ENCODE measurements at places on chromosomes 2 and 18.

- no peak for DNase-seq
These were observed 29.1 kb upstream of the MGAT4A start for GRCh38 chr2:98759827-98760625.

DNA sequence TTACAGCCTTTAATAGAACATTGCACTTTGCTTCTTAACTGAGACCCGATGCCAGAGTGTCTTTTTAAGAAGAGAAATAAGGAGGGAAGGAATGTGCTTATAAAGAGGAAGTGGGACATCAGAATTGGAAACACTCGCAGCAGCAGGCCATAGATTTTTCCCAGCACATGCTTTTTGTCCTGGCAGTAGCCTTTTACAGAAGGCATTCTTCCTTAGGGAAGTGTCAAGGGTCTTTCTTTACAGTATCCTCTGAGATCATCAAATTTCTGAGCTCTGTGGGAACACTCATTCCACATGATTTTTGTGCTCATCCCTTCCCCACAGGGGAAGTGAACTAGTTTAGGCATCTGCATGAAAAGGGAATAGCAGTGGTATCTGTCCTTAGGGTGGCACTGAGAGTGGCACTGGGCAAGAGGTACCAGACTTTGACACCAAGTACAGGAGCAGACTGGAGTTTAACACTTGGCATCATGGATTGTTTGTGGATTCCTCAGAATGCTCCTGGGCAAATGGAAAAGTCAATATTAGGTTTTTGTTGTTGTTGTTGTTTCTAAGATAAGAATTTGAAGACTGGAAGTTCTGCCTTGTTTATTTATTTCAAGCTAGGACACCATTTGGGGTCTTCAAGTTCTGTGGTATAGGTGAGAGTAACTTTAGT lies 4.1 kb downstream of the MYO1B start:
- DNase-seq = peak; percentile 49

GRCh38 chr2:32933756-32934095 lies 13.0 kb upstream of the LTBP1 start:
- no peak for DNase-seq

DNA sequence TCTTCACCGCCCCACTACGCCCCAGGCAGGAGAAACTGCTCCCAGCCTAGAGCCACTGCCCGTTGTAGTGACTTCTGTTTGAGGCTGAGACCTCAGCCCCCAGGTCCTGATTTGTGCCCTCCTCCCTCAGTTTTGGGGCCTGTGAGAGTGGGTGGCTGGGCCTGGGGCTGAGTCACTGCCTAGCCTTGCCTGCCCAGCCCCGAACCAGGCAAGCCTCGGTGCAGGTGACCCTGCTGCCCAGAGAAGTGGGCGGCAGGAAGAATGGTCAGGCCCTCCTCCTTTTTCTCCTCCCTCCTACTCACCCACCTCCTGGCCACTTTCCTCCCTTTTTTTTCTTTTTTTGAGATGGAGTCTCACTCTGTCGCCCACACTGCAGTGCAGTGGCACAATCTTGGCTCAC lies 66.6 kb downstream of the ZFP36L2 start:
- DNase-seq = no peak

- DNase-seq = no peak
These were observed 791.9 kb downstream of the TRIB2 start for GRCh38 chr2:13508671-13509070.

DNA sequence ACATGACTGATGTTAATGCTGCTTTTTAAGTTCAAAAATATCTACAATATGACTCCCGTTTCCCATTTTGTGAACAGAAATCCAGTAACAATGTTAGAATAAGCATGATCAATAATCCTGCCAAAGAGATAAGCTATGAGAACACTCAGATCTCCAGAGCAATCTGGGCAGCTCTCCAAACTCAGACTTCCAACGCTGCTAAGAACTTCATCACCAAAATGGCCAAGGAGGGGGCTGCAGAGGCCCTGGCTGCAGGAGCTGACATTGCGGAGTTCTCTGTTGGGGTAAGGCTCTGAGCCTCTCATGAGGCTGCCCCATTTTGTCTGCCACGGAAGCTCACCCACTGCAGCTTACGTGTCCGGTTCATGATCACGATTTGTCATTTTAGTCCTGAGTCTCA lies 68.4 kb downstream of the UGGT1 start:
- peak; percentile 11 for DNase-seq

GRCh38 chr2:205905576-205905975 lies 180.4 kb downstream of the INO80D start:
- DNase-seq = no peak

DNA sequence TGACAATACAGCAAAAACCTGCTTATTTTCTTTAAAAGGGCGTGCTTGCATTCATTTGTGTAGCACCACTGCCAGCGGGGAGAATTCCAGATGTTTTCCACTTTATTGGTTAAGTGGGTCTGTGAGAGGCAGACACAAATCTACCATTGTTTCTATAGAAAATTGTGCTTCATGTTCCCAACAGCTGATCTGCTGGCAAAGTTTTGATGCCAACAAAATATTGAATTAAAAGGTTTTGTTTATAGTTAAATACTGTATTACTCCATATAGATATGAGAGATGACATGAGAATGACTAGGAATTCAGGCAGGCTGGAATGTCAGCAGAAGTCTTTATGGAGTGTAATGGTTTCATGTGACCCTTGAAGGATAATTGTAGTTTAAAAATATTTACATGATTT lies 182.7 kb downstream of the MC4R start:
- DNase-seq = peak; percentile 77

DNA sequence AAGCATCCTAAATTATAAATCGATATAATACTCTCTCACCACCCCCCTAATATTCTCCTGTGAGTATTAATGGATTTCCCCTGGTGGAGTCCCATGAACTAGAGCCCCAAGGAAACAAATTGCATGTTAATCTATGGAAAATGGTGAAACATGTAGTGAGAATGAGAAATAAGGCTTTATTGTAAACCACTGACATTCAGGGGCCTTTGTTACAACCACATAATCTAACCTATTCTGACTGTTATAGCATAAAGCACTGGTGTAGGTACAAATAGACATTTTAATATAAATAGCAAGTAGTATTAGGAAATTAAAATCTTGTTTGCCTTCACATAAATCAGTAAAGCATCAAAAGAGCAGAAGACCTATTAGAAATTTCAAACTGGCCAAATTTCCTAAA lies 65.3 kb upstream of the TLK1 start:
- DNase-seq = no peak

DNA sequence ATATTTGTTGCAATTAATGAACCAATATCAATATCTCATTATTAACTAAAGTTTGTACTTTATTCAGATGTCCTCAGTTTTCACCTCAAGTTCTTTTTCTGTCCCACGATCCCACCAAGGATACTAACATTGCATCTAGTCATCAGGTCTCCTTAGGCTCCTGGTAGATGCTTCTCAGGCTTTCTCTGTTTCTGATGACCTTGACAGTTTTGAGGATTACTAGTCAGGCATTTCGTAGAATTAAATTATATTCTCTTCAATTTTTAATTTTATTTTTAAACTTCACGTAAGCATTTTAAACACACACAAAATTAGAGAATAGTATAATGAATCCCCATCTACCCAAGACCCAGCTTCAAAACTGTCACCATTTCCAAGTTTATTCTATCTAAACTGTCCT lies 5.6 kb upstream of the ACYP2 start:
- no peak for DNase-seq

DNA sequence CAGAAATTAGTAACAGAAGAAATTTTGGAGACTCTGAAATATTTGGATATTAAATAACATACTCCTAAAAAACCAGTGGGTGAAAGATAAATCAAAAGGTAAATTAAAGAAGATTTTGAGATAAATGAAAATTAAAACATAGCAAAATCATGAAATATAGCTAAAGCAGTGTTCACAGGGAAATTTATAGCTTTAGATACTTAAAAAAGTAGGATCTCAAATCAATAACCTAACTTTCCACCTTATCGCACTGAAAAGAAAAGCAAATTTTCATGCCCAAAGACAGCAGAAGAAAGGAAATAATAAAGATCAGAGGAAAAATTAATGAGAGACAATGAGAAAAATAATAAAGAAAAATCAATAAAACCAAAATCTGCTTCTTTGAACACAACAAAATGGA lies 135.1 kb upstream of the KLF7 start:
- DNase-seq = no peak

GRCh38 chr2:62529758-62530157 lies 23.8 kb upstream of the TMEM17 start:
- DNase-seq = no peak

DNA sequence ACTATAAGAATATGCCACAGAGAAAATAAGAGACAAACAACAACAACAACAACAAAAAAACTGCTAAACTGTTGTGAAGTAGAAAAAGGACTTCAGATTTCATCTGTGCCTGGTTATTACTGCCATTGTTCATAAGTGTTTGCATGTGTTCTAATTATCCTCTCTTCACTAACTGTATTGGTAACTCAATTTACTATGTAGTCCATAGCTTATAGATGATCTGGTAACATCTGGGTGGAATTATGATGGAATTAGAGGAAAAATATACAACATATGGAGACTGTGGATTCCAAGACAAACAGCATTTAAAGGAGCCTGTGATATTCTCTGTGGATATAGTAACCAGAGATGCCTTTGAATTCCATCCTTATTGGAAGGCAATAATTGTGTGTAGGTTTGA lies 1891.5 kb upstream of the PIK3C3 start:
- peak; percentile 16 for DNase-seq

DNA sequence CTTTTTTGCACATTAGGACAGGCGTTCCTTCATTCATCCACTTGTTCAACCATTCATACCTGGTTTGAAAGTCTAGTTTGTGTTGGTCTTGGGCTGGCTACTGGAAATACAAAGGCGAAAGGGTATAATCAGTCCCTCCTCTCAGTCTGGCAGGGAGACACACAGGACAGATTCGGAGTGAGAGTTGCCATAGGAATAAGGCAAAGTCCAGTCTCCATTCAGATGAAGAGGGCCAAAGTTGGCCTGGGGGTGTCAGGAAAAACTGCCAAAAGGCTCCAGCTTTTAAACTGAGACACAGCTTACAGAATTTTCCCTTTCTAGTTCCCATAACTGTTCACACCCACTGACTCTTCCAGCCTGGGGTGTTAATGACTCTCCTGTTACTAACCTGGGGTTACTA lies 96.3 kb upstream of the AQP4 start:
- DNase-seq = no peak

DNA sequence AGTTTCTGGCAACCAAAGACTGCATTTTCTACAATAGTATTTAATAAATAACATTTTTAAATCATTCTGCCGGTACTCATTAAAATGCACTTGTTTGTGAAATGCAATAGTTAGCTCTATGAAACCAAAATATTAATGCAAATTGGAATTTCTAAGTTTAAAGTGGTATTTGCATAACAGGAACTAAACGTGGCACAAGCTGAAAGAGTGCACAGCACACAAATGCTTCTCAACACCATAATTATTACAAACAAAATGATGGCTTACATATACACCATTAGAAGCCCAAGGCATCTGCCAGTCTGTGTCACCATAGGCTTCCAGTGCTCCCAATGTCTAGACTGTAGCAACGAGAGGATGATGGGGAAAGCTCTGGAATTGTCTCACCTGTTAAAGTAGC lies 280.5 kb downstream of the TCF4 start:
- DNase-seq = no peak
